ENCODE measurements at places on chromosomes 13 and 19. TPM values are rescaled to one million over a fixed set of nuclear protein-coding genes. Genes with fewer than 3 reads are reported as not detected.

GRCh38 chr13:48078251-48078656 is 16.6 kb downstream of the MED4 start:
- no peak for DNase-seq

- DNase-seq: peak; percentile 78
These were observed 65.8 kb downstream of the MRPL57 start for GRCh38 chr13:21242236-21242635.

DNA sequence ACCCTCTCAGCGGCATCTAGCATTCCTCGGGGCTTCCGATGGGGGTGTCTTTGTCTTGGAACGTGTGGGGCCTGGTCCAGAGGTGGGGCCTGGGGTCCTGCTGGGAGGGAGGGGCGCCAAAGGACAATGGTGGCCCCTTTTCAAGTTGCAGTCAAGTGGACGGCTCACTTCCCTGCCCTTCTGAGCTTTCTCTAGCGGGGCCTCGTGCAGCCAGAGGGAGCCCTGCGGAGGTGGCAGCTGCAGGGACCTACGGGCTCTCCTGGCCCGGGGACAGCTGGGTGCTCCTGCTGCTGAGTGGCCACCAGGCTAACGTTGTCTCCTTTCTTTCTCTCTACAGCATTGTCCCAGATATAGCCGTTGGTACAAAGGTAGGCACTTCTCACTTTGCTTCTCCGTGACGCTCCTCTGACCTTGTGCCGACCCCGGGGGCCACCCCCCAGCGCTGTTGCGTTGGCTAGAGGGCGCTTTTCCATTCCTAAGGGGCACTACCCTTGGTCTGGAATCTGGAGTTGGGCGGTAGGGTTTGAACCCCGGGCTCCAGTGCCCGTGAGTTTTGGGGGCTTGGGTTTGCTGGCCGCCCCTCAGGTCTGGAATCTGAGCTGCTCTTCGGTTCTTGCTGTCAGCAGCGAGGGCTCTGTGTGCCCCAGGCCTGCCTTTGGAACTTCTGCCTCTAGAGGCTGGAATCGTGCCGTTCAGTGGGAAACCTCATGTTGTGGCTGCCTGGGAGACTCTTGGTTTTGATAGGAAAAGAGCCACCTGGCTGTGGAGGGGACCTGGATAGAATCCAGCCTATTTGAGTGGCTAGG is 2.0 kb downstream of the PTBP1 start:
- no peak for DNase-seq

DNA sequence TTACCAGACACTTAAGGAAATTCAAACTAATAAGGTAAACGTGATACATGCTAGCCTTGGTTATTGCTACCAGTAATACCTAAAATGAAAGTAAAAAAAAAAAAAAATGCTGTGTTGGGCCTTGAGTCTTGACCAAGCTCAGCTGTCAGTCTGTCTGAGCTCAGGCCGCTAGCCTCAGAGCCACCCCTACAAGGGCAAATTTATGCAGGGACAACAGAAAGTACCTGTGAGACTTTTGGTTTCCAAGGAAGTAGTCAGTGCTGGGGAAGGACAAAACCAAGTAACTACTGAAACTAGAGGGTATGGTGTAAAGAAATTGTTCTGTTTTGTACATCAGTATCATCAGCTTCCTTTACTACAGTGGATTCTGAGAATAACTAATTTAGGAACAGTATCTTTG is 134.3 kb upstream of the SLITRK5 start:
- no peak for DNase-seq

DNA sequence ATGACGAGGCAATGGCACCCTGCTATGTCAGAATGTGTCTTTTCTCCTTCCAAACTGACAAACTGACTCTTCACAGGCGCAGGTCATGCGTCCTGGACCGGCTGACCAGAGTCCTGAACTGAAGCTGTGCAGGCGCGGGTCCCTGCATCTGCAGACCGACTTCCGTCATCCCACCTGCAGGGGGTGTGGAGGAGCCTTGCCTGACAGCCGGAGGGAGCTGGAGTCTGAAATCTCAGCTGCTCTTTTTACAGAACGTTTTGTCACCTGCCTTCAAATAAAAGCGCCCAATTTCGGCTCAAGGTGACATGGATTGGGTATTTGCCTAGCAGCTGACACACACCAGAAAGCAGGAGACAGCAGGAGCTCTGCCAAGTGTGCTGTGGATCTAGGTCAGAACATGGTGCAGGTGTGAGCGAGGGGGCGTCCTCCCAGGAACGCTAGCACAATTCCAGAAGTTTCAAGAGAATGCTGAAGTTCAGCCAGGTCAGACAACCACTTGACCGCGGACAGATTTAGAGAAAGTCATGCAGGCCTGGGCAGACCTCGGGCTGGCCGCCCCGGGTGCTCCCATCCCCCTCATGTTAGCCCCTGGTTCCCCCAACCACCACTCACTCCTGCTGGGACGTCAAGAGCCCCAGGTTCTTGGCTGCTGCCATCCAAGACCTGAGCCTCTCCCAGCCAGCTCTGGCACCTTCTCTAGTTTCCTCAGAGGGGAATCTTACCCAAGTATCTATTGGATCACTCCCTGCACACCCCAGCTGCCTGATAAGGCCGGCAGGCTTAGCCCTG is 32.8 kb downstream of the ELL start:
- DNase-seq: no peak

CPT1C gene
- total RNA-seq: 2.7 TPM

- no peak for DNase-seq
These were observed 21.4 kb downstream of the CARS2 start for GRCh38 chr13:110684388-110685056.

- no peak for DNase-seq
These were observed 750.0 kb downstream of the EFNB2 start for GRCh38 chr13:105785436-105785835.

DNA sequence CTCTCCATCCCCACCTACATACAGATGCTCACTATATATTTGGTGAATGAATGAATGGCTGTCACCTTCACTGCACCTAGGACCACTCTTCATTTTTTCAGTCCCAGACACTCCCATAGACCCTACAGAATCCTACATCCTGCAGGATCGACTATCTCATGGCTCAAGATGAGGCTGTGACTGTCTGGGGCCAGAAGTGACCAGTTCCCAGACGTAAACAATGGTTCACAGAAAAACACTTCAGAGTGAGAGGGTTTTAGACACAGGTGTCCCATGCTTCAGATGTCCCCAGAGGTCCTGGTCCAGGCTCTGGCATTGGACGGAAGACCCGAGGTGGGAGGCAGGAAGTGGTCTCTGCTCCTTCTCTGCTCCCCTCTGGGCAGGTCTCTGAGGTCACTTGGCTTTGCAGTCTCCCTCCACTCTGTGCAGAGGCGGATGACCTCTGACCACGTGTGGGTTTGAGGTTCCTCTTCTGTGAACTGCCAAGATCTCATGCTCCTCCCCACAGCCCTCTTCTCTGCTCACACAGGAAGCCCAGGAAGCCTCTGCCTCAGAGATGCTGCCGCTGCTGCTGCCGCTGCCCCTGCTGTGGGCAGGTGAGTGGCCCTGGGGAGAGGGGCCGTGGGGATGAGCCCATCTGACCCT is 24.9 kb downstream of the SIGLEC7 start:
- no peak for DNase-seq

DNA sequence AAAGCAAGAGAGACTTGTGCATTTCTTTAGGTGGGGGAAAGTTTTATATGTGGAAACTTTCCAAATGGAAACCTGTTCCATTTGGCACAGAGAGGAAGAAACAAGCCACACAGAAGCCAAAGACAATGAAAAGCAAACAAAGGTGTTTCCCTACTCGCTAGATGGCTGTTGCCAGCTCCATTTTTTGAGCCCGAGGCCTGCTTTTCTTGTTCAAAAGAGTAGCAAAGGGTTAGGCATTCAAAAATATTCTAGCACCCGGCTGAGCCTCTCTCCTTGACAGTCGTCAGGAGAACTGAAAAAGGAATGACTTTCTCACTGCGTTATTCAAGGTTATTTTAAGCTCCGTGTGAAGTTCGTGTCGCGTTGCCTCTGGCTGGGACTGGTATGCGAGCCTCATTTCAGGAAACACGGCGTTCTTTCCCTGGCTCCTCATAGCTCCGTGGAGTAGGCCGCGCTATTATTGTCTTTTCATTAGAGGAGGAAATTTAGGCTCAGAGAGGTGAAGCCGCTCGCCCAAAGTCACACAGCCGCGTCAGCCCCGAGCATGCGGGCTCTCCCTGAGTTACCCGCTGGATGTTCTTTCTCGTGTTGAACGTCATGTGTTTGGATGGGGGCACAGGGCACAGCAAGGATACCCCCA is 7.6 kb downstream of the TRPM4 start:
- DNase-seq: no peak

DNA sequence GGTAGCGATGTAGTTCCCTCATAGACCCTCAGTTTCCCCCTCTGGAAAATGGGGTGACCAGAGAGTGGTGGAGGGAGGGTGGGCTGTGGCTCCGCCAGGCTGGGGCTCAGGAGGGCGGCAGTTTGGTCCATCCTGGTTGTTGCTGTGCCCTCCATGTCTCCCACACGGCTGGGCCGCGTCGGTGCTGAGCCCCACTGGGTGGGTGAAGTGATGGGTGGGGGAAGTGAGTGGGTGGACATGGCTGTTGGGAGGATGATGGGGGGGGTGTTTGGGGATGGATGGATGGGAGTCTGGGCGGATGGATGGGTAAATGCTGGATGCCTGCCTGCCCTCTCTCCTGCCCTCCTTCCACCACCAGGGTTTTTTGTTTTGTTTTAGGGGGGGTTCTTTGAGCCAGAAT is 16.6 kb upstream of the EHD2 start:
- DNase-seq: no peak

GRCh38 chr13:110565296-110565695 is 3.8 kb upstream of the RAB20 start:
- no peak for DNase-seq

GRCh38 chr13:23667750-23668149 is 97.5 kb downstream of the TNFRSF19 start:
- DNase-seq: no peak

KIR2DL1 gene
- not detected for total RNA-seq

ONECUT3 gene
- not detected for total RNA-seq

GRCh38 chr19:30567536-30568232 is 195.5 kb downstream of the ZNF536 start:
- no peak for DNase-seq

RNF113B gene
- not detected for total RNA-seq

- no peak for DNase-seq
These were observed 70.9 kb downstream of the GGACT start for GRCh38 chr13:100517728-100518127.

DNA sequence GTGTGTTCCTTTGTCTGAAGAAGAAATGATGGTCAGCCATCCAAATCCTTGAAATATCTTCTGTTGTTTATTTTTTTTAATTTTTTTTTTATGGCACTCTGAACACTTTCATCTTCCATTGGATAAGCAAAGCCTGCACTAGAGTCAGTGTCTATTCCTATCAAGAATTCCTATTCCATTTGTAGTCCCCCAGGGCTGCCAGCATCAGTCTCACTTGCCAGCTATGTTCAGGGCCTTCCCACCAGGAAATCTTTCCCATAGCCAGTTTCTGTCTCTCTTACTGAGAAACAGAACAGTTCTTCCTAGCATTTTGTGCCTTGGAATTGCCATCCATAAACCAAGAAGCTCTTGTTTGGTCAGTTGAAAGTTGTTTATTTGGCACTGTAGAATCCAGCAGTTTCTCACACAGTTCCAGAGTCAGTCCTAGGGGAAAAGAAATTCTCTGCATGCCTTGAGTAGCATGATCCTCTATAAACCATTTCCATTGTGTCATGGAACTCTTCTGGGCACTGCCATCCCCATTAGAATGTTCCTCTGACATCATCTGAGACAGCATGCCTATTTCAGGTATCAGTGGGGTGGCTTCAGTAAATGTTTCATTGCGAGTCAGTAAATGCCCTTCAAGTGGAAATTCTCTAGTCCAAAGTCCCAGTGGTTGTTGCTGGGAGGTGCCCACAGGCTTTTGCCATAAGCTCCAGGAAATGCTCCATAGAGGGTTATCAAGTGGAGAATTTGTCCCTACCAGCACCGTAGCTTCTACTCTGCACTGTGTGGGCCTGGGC is 18.7 kb upstream of the SPRYD7 start:
- DNase-seq: no peak

ADGRE1 gene
- total RNA-seq: not detected

VPS36 gene
- total RNA-seq: 33.6 TPM

DNA sequence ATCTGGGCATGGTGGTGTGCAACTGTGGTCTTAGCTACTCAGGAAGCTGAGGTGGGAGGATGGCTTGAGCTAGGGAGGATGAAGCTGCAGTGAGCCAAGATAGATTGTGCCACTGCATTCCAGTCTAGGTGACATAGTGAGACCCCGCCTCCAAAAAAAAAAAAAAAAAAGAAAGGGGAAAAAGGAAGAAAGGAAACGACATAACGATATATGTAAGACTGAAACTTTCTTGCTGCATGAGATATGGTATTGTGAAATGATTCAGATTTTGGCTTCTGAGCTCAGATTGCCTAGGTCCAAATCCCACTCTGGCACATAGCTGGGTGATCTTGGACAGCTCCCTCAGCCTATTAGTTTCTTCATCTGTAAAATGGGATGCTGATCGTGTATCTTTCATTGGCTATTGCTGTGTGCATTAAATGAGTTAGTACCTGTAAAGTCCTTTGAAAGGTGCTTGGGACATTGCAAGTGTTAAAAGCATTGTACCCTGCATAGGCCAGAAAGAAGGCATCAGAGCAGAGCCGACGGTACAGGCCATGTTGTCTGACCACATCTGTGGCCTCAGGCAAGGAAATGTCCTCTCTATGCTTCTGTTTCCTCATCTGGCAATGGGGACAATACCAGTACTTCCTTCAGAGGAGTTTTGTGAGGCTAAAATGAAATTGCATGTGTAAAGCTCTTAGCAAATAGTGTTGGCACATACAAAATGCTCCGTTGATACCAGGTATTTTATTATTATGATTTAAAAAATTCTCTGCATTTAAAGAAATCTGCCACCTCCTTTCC is 32.6 kb upstream of the SLC46A3 start:
- DNase-seq: peak; percentile 57

- DNase-seq: no peak
These were observed at the start of gene PTPRH for GRCh38 chr19:55208880-55209692. Gene PTPRH (minus strand): TSS chr19:55209501. CDS start chr19:55209433, 68 bp downstream.

TUBA3C gene
- not detected for total RNA-seq

- no peak for DNase-seq
These were observed 54.6 kb downstream of the ATP11A start for GRCh38 chr13:112744168-112745021.

- DNase-seq: no peak
These were observed 1.3 kb upstream of the GALP start for GRCh38 chr19:56174550-56174949.

RFPL4AL1 gene
- total RNA-seq: not detected

DNA sequence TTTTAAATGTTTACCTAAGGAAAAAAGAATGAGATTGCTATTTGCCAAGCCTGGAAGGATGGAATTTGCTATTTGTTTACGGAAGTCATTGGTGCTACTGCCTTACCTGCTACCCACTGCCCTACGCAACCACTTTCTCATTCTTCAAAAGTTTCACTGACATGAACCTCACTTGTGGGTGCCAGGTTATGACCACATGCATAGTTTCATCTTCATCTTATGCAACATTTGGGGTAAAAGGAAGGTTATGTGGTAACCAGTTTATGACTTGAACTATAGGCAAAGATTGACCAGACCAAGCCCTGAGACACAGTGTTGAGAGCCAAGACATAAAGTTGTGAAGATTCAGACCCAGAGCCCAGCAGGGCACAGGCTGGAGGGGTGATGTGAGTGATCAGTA is 142.5 kb downstream of the LACC1 start:
- no peak for DNase-seq

GRCh38 chr13:48679941-48680680 is 26.4 kb downstream of the CYSLTR2 start:
- DNase-seq: no peak

GRCh38 chr19:51364200-51365106 is 1.7 kb downstream of the ETFB start:
- no peak for DNase-seq

- DNase-seq: no peak
These were observed 589.8 kb downstream of the LMO7 start for GRCh38 chr13:76225815-76226489.

OR7D2 gene
- total RNA-seq: not detected

GRCh38 chr19:46624958-46625661 is at the start of gene PTGIR:
Gene PTGIR (minus strand): TSS chr19:46625089. CDS start chr19:46624225, 864 bp downstream.
- DNase-seq: peak; percentile 95

TMEM150B gene
- total RNA-seq: 3.6 TPM
